EH (cell line): ENCODE measurements at places on chromosomes 2 and 18.

GRCh38 chr2:27058210-27058609 lies 6.7 kb downstream of the AGBL5 start:
- DNase-seq, result no peak

DNA sequence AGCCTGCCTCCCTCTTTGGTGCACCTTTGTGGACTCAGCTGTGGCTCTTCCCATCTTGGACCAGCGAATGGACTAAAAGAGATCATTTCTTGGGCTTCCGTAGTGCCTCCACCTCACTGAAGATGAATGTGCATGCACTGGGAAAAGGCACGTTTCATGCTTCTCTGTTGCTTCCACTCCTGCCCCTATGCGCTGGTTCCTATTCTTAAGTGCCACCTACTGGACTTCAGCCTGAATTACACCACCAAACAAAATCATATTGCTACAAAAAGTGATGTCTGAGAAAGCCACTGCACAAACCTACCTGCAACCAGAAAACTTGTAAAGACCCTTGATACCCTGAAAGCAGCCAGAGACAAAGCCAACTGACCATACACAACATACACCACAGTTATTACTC lies 695.6 kb downstream of the TSN start:
- peak; percentile 46 for DNase-seq

DNA sequence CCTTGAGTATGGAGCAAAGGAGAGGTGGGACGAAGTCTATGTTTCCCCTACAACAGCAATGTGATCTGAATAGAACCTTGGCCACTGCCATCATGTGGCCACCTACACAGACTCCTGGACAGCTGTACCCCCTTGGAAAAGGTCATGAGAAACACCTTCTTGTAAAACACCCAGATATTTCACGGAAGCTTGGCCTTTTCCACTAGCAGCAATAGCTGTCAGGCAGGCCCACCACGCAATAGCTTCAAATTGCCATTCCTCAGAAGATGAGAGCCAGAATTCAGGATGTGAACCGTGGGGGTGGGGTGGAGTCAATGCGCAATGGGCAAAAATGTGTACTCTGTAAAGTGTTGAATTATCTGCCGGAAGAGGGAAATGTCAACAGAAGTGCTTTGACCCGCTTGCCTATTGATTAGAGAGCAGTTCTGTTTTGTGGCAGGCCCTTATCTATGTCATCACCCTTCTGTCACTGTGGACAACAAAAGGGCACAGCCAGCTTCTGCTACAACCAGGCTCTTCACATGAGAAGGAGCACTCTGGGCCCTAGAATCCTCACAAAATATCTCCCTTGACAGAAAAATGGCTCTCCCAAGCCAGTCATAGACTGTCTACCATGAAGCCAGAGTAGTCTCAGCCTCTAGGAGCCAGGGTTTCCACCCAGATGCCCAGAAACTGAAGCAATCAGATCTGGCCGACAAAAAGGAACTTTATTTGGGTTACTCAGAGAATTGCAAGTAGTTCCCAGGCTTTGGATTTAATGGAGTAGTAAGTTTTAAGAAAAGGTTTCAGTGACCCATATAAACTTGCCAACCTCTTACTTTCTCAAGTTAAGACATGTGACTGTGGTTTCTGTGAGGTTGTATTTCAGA lies 9.5 kb downstream of the INPP1 start:
- DNase-seq, result no peak

DNA sequence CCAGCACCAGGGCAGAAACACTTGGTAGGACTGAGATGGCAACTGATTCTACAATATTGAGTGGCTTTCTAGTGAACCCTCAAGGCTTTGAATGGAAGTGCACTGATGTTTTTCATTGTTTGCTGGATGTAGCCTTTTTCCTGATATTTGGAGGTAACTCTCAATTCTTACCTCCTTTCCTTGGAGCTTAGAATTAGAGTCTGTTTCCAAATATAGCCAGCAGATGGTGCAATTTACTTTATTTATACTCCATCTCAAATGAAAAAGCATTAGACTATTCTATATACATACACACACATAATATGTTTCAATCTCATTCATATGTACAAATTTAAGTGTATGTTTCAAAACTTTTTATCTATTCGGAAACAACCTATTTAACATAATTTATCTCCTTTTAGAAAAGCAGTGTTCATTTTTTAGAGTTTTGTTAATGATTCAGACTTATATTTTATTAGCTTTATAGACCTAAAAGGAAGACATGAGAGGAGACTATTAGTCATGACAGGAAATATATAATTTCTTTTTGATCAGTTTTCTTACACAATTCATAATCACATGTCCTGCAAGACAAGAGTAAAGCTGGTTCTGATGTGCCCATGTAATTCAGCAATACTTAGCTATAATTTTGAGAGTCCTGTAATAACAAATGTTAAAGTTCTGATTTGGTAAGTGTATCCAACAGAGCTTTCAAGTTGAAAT lies 124.8 kb downstream of the NUP35 start:
- peak; percentile 40 for DNase-seq

DNA sequence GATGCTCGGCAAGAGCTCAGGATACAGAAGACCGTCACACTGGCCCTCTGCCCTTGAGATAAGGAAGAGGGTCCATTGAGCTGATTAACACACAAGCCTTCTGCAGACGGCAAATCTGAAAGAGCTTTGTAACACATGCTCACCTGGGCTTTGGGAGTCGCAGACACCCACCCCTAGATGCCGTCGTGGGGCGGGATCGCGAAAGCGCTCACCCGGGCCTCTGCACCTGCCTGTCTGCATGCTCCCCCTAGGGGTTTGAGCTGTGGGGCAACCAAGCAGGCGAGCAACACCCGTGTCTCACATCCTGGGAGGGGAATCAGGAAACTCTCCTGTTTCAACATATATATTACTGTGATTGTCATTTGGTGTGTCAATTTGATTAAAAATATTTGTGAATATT lies 99.8 kb upstream of the KCNH7 start:
- no peak for DNase-seq

DNA sequence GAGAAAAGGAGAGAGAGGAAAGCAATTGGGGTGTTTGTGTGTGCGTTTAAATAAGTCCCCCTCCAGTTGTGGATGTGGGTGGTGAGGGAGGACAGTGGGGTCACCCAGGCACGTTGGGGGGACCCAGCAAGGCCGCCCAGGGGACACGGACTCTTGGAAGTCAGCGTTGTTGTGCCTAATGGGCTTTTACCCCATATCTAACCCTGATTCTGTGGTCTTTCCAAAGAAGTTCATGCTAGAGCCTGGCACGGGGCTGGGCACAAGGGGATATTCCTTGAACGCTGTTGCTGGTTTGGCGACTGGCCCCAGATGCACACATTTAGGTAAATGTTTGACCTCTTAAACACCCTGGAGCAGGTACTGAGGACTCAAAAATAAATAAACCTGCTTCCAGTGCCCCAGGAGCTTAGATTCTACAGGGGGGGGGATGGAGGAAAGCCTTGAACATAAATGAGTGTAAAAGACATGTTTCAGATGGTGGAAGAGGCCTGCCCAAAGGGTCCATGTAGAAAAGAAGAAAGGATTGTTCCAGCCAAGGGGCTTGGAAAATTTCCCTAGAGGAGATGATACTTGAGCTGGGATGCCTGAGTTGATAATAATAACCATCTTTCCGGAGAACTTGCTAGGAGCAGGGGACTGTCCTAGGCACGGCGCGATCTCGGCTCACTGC lies 97.7 kb upstream of the SIX3 start:
- no peak for DNase-seq

- DNase-seq, result peak; percentile 47
Observed at GRCh38 chr2:215171151-215171550, 32.7 kb upstream of the ABCA12 start.

DNA sequence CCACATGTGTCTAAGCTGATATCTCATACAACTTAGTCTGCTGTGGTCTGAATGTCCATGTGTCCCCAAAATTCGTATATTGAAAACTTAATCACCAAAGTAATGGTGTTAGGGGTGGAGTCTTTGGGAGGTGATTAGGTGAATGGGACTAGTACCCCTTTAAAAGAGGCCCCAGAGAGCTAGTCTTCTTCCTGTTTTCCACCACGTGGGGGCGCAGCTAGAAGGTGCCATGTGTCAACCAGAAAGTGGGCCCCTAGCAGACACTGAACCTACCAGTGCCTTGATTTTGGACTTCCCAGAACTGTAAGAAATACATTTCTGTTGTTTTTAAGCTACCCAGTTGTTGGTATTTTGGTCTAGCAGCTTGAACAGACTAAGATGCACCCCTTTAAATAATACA lies 86.6 kb downstream of the ASB1 start:
- peak; percentile 69 for DNase-seq

- DNase-seq, result no peak
Observed at GRCh38 chr2:104361414-104361813, 492.5 kb upstream of the POU3F3 start.

DNA sequence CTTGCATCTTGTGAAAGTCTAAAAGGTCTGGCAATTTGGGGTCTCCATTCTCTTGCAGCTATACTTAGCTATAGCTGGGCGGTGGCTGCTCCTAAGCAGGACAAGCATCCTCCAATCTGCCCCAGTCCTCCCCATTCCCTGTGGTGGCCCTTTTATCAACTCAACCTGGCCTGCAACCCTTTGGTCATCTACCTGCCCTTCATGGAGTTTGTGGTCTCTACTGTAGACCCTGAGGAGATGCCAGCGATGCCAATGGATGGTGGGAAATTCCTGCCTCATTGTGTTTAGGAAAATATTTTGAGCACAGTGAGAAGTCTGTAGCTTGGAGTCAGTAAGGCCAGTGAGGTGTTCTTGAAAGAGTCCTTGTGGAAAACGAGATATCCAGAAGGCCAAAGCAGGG lies 143.4 kb downstream of the CAPN13 start:
- no peak for DNase-seq

DNA sequence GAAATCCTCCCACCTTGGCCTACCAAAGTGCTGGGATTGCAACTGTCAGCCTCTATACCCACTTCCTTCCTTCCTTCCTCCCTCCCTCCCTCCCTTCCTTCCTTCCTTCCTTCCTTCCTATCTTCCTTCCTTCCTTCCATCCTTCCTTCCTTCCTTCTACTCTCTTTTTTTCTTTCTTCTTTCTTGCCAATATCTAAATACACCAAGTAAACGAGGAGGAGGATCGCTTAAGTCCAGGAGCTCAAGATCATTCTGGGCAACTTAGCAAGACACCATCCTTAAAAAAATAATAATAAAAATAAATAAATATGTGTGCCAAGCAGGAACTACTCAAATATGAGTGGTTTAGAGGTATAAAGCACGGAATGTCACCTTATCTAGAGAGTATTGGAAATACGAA lies 249.4 kb upstream of the TRIB2 start:
- DNase-seq, result no peak

DNA sequence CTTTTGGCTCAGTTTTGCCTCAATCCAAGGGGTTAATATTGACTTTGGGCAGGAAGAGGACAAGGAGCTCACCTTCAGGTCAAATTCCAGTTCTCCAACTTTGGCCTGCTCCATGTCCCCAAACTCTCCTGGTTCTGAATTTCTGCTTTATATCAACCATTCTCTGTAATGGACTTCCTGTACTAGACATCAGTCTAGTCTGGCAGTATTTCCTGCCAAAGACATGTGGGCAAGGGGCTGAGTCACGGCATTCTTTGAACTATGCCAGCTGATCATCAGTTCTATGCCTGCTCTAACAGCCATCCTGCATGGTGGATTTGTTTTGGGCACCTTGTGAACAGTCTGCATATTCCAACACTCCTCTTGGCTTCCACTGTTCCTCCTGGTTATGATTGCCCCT lies 199.4 kb downstream of the ZEB2 start:
- peak; percentile 66 for DNase-seq

GRCh38 chr2:41923156-41923786 lies 124.5 kb upstream of the PKDCC start:
- no peak for DNase-seq

DNA sequence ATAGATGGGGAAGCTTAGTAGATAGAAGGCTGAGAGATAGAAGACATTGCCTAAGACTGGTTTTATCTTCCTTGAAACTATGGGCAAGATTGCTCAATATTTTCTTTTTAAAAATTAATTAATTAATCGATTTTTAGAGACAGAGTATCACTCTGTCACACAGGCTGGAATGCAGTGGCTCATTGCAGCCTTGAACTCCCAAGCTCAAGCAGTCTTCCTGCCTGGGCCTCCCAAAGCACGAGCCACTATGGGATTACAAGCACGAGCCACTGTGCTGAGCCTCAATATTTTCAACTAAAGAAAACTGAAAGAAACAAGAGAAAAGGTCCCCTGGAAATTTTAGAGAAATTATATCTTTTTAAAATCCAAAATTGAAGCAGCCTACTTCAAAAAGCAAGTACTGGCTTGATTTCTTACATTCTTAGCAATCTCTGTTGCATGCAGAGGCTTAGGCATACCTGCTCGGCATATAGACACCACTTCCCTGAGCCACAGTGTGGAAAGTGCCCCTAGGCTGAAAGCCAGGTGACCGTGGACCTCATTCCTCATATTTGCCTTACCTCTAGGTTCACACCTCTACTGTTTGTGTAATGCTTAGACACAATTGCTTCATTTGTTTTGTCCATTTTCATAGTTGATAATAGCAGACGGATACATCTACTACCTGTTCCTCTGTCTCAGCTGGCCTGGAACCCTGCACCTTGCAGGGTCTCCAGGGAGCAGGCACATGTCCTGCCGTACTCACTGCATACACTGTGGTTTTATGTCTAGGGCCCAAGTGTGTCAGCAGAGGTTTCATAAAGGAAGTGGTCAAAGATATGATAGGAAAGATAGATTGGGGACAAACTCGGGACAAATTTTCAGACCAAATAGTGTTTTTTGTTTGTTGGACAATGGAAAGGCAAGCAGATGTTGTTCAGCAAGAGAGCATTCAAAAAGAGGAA lies 166.5 kb upstream of the ALPP start:
- no peak for DNase-seq

DNA sequence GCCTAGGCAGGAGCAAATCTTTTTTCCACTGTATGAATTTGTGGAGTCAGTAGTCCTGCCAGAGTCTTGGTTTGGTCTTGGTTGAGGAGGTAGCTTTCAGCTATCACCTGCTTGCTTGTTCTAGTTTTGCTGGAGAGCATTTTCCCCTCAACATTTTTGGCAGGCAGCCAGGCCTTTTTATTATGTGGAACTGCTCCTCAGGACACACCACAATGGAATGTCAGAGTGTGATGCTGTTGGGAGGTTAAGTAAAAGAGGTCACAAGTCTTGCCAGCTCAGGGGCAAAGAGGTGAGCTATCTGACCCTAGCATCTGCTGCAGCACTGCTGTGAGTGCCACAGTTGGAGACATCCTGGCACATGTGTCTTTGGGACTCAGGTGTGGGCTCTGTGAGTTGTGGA lies 258.0 kb downstream of the CNTNAP5 start:
- DNase-seq, result peak; percentile 53
